ENCODE measurements at places on chromosomes 13 and 19. TPM values are rescaled to one million over a fixed set of nuclear protein-coding genes. Genes with fewer than 3 reads are reported as not detected.

GRCh38 chr13:75636436-75637180, 478 bp downstream of the LMO7 start:
- peaks cover 4% of the 10 kb centered on the region for H3K27me3 ChIP-seq
- no peak overlapping the region for H3K27ac ChIP-seq
- H3K4me1 ChIP-seq: peaks cover 13% of the 10 kb centered on the region
- H3K36me3 ChIP-seq: no peaks in the 10 kb centered on the region

- peak; percentile 43 for DNase-seq
- peak overlapping the region; percentile 95 for H3K27ac ChIP-seq
- no peaks in the 10 kb centered on the region for H3K27me3 ChIP-seq
- no peaks in the 10 kb centered on the region for H3K36me3 ChIP-seq
- peaks cover 19% of the 10 kb centered on the region for H3K4me1 ChIP-seq
Observed at GRCh38 chr19:2032296-2032941, 16.9 kb upstream of the BTBD2 start.

DNA sequence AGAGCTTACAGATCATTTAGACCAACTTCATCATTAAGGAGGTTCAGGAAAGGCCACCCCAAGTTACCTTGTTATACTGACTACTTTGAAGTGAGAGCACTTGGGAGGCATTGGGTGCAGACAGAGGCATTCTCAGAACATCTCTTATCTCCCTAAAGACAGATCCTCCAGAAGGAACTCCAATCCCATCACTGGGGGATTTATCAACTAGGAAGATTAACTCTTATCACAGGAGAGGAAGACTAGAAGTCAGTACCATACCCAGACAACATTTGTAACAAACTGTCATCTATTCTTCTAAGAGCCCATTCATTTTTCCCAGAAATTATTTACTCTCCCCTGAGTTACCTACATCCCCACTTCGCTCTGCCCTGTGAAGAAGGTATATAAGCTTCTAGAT, 5.8 kb upstream of the RFXAP start:
- H3K4me3 ChIP-seq: no peak overlapping the region
- peaks cover 47% of the 10 kb centered on the region for H3K27me3 ChIP-seq
- H3K27ac ChIP-seq: no peak overlapping the region
- DNase-seq: no peak

DNA sequence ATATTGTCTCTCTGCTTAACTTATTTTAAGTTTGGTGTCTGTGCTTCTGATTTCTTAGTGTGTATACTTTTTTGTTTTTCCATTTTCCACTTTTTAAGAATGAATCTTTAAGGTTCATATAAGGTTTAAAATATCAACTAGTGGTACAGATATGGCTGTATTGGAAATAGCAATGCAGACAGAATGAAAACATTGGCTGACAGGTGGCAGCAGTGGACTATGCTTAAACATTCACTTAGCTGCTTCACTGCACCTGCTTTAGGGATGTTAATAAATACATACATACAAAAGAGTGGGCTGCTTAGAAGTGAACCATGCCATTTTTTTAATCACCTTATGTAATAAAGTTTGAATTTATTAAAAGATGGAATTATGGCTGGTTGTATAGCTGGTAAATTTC, 27.3 kb downstream of the TM9SF2 start:
- no peak for DNase-seq
- H3K36me3 ChIP-seq: peaks cover 29% of the 10 kb centered on the region
- no peak overlapping the region for H3K27ac ChIP-seq
- H3K27me3 ChIP-seq: no peaks in the 10 kb centered on the region

- no peak overlapping the region for H3K4me3 ChIP-seq
- no peaks in the 10 kb centered on the region for H3K36me3 ChIP-seq
- no peaks in the 10 kb centered on the region for H3K4me1 ChIP-seq
Observed at GRCh38 chr13:34162544-34162933, 344.6 kb downstream of the RFC3 start.

DNA sequence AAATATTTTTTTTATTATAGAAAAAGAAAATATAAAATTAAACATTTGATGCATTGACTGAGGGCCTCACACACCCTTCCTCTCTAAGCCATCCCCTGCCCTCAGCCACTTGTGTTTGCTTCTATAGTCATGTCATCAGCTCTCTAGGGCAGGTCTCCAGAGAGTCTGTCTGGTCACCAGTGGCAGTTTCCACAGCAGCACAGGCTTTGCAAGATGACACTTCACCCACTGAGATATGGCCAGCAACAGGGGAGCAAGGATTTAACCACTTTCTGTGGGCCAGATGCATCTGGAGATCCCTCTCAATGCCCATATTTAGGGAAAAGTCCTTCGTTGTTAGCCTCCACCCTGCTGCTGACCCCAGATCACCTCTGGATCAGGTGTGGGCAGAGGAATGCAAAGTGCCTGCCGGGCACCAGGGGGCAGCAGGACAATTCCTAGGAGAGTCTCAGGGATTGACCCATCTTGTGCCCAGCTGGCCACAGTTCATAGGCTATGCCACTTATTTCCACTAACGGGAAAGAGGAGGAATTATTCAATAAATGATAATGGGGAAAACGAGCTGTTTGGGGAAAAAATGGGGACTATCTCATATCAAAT, 4.8 kb downstream of the ABCC4 start:
- H3K4me3 ChIP-seq: no peak overlapping the region
- H3K27ac ChIP-seq: peak overlapping the region; percentile 79
- no peaks in the 10 kb centered on the region for H3K27me3 ChIP-seq
- H3K4me1 ChIP-seq: peaks cover 23% of the 10 kb centered on the region
- peaks cover 2% of the 10 kb centered on the region for H3K36me3 ChIP-seq

- peaks cover 3% of the 10 kb centered on the region for H3K36me3 ChIP-seq
- no peaks in the 10 kb centered on the region for H3K4me1 ChIP-seq
- H3K27ac ChIP-seq: no peak overlapping the region
Observed at GRCh38 chr19:56294549-56294948, 20.1 kb downstream of the ZSCAN5A start.

- peaks cover 2% of the 10 kb centered on the region for H3K36me3 ChIP-seq
- DNase-seq: no peak
- H3K4me3 ChIP-seq: no peak overlapping the region
- no peak overlapping the region for H3K27ac ChIP-seq
Observed at GRCh38 chr13:29105779-29106178, 285.6 kb downstream of the MTUS2 start.

- H3K36me3 ChIP-seq: no peaks in the 10 kb centered on the region
- no peak overlapping the region for H3K27ac ChIP-seq
- H3K4me1 ChIP-seq: no peaks in the 10 kb centered on the region
- no peak overlapping the region for H3K4me3 ChIP-seq
- DNase-seq: no peak
Observed at GRCh38 chr13:68713394-68713793, 1394.2 kb upstream of the ATXN8OS start.

DNA sequence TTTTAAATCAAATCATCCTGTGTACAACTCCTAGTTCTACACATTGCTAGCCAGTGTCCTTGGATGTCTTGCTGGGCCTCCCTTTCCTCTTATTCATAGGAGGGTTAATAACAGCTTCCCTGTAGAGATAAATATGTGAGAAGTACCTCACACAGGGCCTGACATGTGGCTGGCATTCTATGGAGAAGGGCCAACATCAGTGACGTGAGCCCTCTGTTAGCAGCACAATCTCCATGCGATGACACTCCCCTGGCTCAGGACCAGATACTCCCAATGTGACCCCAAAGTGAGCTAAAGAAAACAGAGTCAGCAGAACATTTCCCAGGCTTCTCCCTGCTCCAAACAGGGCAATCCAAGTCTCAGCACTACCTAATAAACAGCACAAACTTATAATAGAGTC, 818.4 kb downstream of the DIAPH3 start:
- H3K4me1 ChIP-seq: no peaks in the 10 kb centered on the region
- H3K27ac ChIP-seq: no peak overlapping the region
- H3K36me3 ChIP-seq: no peaks in the 10 kb centered on the region
- peaks cover 24% of the 10 kb centered on the region for H3K27me3 ChIP-seq

DNA sequence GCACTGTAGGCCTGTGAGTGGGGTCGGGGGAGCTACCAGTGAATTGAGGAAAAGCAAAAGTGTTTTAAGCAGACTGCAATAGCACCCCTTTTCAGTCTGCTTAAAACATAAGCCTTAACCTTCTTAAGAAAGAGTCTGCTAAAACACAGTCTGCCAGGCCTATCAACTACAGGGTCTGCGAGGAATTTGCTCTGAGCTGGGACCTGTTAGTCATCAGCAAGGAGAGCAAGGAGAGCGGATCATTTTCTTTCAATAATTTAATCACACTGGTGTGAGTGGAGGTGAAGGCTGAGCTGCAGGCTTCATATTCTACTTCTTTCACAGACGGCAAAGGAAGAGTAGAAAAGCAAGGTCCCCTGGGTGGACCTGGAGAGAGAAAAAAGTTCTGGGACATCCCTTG, 342.7 kb downstream of the ENOX1 start:
- H3K27ac ChIP-seq: no peak overlapping the region
- no peak overlapping the region for H3K4me3 ChIP-seq
- no peaks in the 10 kb centered on the region for H3K4me1 ChIP-seq
- H3K36me3 ChIP-seq: no peaks in the 10 kb centered on the region

- H3K4me3 ChIP-seq: no peak overlapping the region
- peak overlapping the region; percentile 27 for H3K27ac ChIP-seq
- H3K4me1 ChIP-seq: peaks cover 2% of the 10 kb centered on the region
- peak; percentile 47 for DNase-seq
- H3K36me3 ChIP-seq: peaks cover 5% of the 10 kb centered on the region
Observed at GRCh38 chr19:44988896-44989556, 12.2 kb upstream of the RELB start.

- H3K36me3 ChIP-seq: no peaks in the 10 kb centered on the region
- DNase-seq: no peak
- H3K4me3 ChIP-seq: no peak overlapping the region
- peaks cover 10% of the 10 kb centered on the region for H3K27me3 ChIP-seq
- no peaks in the 10 kb centered on the region for H3K4me1 ChIP-seq
- no peak overlapping the region for H3K27ac ChIP-seq
Observed at GRCh38 chr13:93789058-93789457, 562.5 kb downstream of the GPC6 start.

- H3K4me1 ChIP-seq: peaks cover 2% of the 10 kb centered on the region
- H3K36me3 ChIP-seq: peaks cover 7% of the 10 kb centered on the region
- DNase-seq: no peak
Observed at GRCh38 chr13:39563470-39563735, 39.6 kb downstream of the LHFPL6 start.

- H3K4me3 ChIP-seq: no peak overlapping the region
- no peaks in the 10 kb centered on the region for H3K27me3 ChIP-seq
- H3K27ac ChIP-seq: no peak overlapping the region
- peaks cover 19% of the 10 kb centered on the region for H3K4me1 ChIP-seq
Observed at GRCh38 chr19:16062789-16063188, 13.5 kb upstream of the TPM4 start.

GRCh38 chr19:44212866-44213346, 574 bp downstream of the ZNF227 start:
- H3K27me3 ChIP-seq: no peaks in the 10 kb centered on the region
- H3K4me1 ChIP-seq: peaks cover 13% of the 10 kb centered on the region
- peak overlapping the region; percentile 94 for H3K27ac ChIP-seq
- DNase-seq: no peak
- peak overlapping the region; percentile 96 for H3K4me3 ChIP-seq

DNA sequence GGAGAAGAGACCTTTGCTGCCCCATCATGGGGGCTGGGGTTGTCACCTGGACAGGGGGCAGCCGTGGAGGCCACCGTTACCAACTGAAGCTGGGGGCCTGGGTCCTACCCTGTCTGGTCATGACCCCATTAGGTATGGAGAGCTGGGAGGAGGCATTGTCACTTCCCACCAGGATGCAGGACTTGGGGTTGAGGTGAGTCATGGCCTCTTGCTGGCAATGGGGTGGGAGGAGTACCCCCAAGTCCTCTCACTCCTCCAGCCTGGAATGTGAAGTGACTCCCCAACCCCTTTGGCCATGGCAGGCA, 9.0 kb downstream of the EGLN2 start:
- no peaks in the 10 kb centered on the region for H3K27me3 ChIP-seq
- no peak for DNase-seq
- H3K36me3 ChIP-seq: peaks cover 4% of the 10 kb centered on the region
- peak overlapping the region; percentile 98 for H3K4me3 ChIP-seq
- peaks cover 77% of the 10 kb centered on the region for H3K4me1 ChIP-seq

- H3K4me1 ChIP-seq: no peaks in the 10 kb centered on the region
- peaks cover 43% of the 10 kb centered on the region for H3K27me3 ChIP-seq
- no peak for DNase-seq
- H3K36me3 ChIP-seq: no peaks in the 10 kb centered on the region
- H3K27ac ChIP-seq: no peak overlapping the region
Observed at GRCh38 chr13:43760257-43760656, 26.5 kb downstream of the ENOX1 start.

DNA sequence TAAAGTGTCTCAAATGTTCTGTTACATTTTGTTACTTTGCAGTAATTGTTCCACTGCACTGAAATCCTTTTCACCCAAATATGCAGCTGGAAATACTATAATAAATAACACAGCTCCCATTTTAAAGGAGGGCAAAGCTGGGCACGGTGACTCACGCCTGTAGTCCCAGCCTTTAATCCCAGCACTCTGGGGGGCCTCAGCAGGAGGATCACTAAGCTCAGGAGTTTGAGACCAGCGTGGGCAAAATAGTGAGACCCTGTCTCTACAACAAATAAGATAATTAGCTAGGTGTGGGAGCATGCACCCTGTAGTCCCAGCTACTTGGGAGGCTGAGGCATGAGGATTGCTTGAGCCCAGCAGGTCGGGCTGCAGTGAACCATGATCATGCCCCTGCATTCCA, 7.5 kb upstream of the UBAC2 start:
- no peaks in the 10 kb centered on the region for H3K27me3 ChIP-seq
- H3K4me3 ChIP-seq: no peak overlapping the region
- no peak overlapping the region for H3K27ac ChIP-seq

- peaks cover 38% of the 10 kb centered on the region for H3K4me1 ChIP-seq
- DNase-seq: no peak
- no peaks in the 10 kb centered on the region for H3K27me3 ChIP-seq
- peaks cover 2% of the 10 kb centered on the region for H3K36me3 ChIP-seq
Observed at GRCh38 chr13:30346789-30347167, 39.4 kb upstream of the KATNAL1 start.

DNA sequence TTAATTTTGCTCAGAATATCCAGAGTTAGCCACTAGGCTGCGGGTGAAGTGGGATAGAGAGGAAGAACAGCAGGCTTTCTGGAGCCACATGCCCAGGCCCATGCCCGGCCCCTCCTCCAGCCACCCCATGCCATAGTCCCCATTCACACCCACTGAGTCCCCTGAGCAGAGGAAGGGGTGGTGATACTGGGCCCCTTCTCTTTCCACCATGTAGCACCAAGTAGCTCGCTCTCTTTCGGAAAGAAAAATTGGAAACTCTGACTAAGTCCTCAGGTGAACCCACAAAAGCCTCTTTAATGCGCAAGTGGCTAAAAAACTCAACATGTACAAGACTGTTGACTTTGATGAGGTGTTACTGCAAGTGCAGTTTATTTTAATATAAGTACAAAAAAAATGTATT, 76.7 kb upstream of the GPR183 start:
- peaks cover 57% of the 10 kb centered on the region for H3K4me1 ChIP-seq
- H3K27ac ChIP-seq: peak overlapping the region; percentile 98
- DNase-seq: no peak
- no peaks in the 10 kb centered on the region for H3K27me3 ChIP-seq
- peak overlapping the region; percentile 85 for H3K4me3 ChIP-seq

Gene PRR19
- total RNA-seq: not detected

Gene STAP2
- total RNA-seq: 1.9 TPM

Gene ERICH6B
- not detected for total RNA-seq

Gene IGFL1
- total RNA-seq: not detected

Gene ARRDC5
- total RNA-seq: 4.0 TPM

Gene MYO16
- total RNA-seq: 0.45 TPM

Gene HIF3A
- not detected for total RNA-seq

Gene TUBA3C
- total RNA-seq: not detected

Gene C1QTNF9B
- not detected for total RNA-seq

Gene GSX1
- total RNA-seq: not detected

Gene HAUS8
- total RNA-seq: 26.2 TPM

Gene CLN5
- 21.5 TPM for total RNA-seq

Gene DNAJC3
- total RNA-seq: 20.8 TPM

Gene PRRG2
- 1.1 TPM for total RNA-seq

Gene ATP4A
- total RNA-seq: not detected
